ENCODE measurements at places on chromosomes 2 and 18. TPM values are rescaled to one million over a fixed set of nuclear protein-coding genes. Genes with fewer than 3 reads are reported as not detected.

CKAP2L gene
- total RNA-seq: 24.0 TPM

PFN4 gene
- total RNA-seq: 0.12 TPM

C2orf81 gene
- total RNA-seq: 1.6 TPM

MOB1A gene
- total RNA-seq: 218 TPM

DNA sequence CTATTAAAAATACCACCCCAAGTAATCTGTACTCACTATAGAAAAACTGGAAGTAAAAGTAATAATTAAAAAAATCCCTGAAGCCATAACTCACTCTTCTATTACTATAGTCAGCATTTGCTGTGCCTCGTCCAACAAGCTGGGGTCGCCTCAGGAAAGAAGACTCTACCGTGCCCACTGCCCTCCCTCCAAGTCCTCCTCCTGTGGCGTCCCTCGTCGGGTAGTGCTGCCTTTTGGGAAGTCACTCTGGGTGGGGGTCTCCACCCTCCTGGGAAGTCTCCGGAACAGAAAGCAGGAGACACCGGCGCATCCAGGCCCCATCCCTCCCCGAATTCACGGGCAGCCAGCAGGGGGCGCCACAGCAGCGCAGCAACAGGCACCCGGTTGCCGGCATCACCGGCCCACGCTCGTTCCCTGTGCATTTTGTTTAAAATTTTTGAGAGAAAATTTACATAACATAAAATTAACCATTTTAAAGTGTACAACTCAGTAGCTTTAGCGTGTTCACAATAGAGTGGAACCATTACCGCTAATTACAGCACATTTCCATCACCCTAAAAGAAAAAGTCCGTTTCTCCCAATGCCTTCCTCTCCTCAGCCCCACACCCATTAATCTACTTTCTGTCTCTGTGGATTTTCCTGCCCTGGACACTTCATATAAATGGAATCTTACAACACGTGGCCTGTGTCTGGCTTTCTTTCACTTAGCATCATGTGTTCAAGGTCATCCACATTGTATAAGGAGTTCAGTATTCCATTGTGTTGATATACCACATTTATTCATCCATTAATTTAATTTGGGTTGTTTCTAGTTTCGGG is 62.2 kb downstream of the ADNP2 start:
- peak; percentile 12 for DNase-seq

GRCh38 chr2:65762068-65762467 is 329.7 kb upstream of the SPRED2 start:
- DNase-seq: no peak

GRCh38 chr18:13516855-13517254 is 209.5 kb downstream of the FAM210A start:
- DNase-seq: no peak

DNA sequence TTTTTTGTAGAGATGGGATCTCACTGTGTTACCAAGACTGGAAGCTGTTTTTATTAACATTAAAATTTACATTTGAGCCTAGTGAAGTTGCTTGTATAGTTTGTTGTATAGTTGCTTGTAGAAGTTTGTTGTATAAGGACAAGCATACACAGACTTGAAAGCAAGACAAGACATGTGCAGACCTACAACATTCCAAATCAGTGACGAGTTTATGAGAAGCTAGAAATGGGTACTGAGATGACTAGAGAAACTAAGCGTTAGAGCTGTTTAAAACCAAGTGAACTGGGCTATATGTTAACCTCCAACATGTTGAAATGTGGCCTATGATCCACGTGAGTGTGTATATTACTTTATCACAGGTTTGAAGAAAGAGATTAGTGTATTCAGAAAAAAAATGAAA is 39.1 kb downstream of the ABCB11 start:
- peak; percentile 31 for DNase-seq

GRCh38 chr18:7760967-7761948 is 194.1 kb downstream of the PTPRM start:
- no peak for DNase-seq
